SW480 (cell line): ENCODE measurements at places on chromosomes 7 and 10.

- DNase-seq = no peak
These were observed 8.5 kb downstream of the ITPRIP start for GRCh38 chr10:104329735-104330134.

DNA sequence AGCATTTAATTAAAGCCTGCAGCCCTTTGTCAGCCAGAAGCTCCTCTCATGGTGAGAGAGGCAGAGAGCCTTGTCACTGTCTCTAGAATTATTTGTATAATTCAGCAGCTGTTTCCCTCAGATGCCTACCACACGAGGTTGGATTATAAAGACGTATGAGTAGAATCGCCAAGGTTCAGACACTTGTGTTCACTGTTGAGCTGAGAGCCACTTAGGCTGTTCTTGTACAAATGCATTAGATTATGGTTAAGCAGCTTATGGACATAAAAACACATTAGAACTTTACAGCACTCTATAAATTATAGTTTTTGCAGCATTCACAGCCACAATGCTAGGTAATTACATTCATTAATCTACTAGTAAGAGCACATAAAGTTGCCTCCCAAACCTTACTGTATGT lies 282.6 kb downstream of the AUTS2 start:
- no peak for DNase-seq

DNA sequence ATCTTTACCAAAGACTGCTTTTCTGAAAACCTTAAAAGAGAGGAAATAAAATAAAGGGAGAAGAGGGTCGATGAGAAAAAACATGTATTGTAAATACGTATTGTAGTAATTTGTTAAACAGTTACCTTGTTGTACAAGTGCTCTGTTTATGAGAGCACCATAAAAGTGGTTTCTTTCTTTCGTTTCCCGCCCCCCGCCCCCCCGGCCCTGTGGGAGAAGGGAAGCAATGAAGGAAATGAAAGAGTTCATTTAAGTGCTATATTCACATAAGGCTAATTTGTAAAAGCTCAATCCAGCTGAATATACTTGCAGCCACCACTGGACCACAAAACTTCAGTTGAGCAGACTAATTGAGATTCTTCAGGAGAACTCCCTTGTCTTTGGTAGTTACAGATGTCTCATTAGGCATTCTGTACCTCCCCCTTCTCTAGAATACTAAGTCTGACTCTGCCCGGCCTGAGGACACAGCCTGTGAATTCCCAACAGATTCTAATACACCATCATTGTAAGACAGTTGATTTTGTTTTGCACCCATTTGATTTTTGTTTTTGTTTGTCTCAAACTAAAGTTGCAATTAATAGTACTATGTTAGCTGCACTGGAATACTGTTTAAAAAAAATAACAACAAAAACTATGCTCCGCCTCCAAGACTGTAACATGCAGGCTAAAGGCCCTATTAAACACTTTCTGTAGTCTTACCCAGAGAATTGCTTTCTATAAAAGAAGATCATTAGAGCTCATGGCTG lies 124.9 kb downstream of the ARHGAP12 start:
- no peak for DNase-seq

DNA sequence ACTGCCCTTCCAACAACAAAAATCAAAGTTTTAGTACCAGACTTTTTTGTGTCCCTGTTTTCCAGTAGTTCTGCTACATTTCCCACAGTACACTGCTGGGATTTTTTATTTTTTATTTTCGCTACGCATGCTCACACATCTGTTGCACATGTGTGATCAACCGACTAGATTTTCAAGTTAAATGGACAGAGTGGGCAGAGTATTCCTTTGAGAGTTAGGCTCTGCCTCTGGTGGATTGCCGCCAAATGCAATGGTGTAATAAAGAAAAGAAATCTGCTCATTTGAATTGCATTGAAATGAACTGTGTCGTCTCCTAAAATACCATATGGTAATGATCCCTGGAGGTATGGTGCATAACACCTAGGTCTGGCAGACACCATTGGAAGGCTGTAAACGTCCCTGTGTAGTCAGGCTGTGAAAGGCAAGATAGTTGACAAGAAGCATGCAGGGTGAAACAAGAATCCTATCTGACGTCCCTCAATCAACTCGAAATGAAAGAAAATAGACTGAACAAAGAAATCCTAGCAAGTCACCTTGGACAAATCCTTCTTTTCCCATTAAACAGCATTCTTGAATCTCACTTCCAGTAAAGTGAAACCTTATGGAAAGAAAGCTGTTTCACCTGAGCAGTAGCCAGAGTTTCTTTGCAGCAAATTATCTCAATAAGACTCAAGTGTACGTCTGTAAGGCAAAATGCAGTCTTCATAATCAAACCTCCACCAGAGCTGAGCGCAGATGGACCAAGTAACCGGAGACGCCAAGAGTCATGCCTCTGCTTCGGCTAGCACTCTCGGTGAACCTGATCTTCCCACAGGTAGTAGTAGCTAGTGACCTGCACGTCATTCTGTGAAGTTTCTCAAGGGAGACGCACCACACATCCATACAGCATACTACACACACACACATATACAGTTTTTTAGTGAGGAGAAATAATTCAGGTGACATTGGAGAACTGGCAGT lies 357.3 kb downstream of the CRPPA start:
- DNase-seq = no peak

GRCh38 chr10:32960022-32960421 lies 2.0 kb upstream of the ITGB1 start:
- no peak for DNase-seq

DNA sequence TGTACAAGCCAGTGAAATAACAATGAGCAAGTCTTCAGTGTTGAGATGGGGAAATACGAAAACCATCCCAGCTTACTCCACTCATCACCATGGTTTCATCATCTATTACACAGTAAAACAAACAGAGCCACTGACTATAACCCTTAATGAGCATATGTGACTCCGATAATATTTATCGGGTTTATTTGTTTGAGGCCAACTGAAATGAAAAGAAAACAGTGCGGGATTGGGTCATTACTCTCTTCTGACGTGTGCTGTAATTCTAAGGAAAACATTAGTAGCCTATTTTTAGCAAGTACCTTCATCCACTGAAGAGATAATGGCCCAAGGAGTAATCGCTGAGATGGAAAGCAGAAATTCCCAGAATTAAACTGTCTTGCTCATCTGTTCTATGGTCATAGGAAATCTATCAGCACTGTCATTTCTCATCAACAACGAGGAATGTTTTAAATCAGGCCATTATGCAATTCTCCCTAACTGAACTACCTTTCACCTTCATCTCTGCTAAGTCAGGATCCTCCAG lies 716.5 kb downstream of the INHBA start:
- DNase-seq = no peak

GRCh38 chr7:155469-155900 lies 36.9 kb upstream of the FAM20C start:
- no peak for DNase-seq

- no peak for DNase-seq
These were observed 2.5 kb downstream of the PTER start for GRCh38 chr10:16439295-16439694.

DNA sequence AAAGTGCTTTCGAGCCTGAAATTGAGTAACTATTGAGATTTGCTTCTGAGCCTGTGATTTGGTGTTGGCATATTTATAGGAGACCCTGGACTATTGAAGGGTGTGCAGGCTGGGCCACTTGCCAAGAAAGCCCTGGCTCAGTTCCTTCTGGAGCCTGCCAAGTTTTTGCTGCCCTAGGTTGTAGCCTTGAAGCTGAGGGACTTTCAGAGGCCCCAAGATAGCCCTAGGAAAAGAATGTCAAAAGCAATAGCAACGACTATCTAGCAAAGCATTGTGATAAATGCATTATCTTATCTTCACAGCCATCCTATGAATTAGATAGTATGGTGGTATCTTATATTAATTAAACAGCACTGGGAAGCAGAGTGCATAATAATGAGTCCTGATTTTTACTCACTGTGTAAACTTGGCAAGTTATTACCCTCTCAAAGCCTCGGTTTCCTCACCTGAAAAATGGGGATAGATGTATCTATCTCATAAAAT lies 473.7 kb upstream of the PODXL start:
- DNase-seq = no peak

DNA sequence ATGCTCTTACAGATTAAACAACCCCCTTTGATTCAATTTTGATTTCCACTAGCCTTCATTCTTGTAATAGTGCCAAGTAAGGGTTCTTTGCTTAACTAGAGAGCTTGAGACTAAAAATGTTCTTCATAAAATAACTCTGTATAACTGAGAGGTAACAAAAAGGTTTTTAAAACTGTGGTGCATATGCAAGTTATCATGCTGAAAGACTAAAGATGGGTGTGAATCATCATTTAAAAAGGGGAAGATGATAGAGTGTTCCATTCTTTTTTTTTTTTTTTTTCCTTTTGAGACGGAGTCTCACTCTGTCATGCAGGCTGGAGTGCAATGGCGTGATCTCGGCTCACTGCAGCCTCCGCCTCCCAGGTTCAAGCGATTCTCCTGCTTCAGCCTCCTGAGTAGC lies 11.1 kb downstream of the MDFIC start:
- DNase-seq = no peak

GRCh38 chr10:59991661-59992060 lies 85.3 kb upstream of the CCDC6 start:
- peak; percentile 75 for DNase-seq

DNA sequence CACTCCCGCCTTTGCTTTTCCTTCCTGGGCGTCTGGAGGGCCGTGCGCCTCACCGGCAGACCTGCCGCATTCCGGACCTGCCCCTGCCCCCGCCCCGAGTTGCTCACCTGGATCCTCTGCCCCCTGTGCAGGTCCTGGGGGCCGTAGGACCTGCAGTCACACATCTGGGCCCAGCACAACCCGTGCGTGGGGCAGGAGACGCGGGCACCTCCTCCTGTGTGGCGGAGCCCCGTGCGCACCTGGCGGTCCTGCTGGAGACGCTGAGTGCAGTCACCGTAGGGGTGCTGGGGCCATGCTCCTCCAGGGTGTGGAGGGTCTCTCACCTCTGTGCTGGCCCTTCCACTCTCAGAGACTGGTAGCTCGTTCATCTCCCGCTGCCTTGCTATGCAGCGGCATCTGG lies 85.5 kb downstream of the DNAJB6 start:
- no peak for DNase-seq

- DNase-seq = no peak
These were observed 36.4 kb downstream of the COPG2 start for GRCh38 chr7:130632111-130632510.

DNA sequence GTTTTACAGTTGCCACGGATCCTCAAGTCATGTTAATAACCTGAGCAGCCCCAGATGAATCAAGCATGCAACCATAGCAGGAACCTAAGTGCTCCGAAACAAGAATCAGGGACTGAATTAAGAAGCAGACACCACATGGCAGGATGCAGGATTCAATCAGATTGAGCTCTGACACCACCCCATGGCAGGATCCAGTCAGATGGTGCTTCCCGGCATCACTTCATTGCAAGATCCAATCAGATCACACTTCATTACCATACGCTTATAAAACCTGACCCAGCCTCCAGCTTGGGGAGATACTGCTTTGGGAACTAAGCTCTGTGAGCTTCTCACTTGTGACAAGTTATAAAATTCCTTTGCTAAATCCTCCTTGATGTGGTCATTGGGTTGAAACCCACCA lies 55.3 kb downstream of the ABCB4 start:
- DNase-seq = peak; percentile 22

DNA sequence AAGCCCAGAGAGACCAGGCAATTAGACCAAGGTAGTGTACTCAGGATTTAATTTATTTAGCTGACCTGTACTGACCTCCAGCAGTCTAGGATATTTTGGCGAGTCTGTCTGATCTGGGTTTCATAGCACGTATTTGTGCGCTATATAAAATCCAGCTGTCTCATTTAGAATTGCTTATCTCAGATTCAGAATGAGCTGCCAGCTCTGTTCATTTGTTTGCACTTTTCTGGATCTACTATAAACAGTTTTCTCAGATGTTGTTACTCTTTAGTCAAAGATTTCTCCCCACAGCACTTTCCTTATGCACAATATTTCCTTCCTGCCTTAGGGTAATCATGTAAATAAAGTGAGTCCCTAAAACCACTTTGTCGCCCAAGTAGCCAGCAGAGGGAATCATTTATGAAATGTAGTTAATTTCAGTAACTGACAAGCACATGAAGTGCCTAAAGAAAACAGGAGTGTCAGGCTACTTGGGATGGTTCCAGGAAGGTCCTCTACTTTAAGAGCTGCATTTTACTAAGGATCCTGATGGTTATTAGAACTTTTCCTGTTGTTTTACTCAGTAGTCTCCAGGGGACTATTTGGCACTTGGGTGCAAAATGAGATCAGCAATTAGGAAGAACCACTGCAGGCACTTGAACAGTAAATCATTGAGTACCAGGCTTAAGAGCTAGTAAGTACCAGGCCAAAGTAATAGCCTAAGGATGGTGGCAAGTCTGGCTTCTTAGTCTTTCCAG lies 226.4 kb downstream of the TWIST1 start:
- DNase-seq = no peak

DNA sequence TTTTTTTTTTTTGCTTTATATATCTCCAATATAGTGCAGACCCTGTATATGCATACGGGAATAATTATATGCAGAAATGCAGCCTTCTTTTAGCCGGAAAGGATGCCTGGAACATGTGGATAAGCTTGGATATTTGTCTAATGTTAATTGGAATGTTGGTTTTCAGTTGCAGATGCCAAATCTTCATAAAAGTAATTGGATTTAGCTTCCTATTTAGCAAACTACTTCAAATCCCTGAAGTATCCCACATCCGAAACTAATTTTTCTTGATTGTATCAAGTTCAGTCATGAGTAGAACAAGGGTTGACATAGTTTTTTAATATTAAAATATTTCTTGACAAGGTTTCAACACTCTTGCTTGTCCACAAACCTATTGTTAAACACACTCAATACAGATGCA lies 281.7 kb downstream of the BBS9 start:
- DNase-seq = no peak

- no peak for DNase-seq
These were observed 141.3 kb downstream of the SUGCT start for GRCh38 chr7:40276061-40276460.
